ENCODE measurements at places on chromosomes 7 and 10. TPM values are rescaled to one million over a fixed set of nuclear protein-coding genes. Genes with fewer than 3 reads are reported as not detected.

DNA sequence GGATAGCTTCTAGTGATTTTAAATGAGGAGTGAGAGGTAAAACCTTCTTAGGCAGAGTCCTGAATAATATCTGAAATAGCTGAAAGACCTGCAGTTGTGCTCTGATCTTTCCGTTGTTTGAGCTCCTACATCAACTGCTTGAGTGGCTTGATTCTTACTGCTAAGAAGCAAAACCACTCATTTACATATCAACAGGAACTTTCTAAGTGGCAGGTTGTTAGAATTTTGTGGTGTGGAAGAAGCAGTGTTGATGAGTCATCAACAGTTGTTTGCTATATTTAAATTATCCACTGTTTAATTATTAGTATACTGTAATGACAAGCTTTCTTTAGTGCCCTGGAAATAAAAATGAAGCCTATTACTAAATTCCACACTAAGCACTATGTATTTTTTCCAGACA is 689.5 kb downstream of the DNAJB9 start:
- no peak for DNase-seq

DNA sequence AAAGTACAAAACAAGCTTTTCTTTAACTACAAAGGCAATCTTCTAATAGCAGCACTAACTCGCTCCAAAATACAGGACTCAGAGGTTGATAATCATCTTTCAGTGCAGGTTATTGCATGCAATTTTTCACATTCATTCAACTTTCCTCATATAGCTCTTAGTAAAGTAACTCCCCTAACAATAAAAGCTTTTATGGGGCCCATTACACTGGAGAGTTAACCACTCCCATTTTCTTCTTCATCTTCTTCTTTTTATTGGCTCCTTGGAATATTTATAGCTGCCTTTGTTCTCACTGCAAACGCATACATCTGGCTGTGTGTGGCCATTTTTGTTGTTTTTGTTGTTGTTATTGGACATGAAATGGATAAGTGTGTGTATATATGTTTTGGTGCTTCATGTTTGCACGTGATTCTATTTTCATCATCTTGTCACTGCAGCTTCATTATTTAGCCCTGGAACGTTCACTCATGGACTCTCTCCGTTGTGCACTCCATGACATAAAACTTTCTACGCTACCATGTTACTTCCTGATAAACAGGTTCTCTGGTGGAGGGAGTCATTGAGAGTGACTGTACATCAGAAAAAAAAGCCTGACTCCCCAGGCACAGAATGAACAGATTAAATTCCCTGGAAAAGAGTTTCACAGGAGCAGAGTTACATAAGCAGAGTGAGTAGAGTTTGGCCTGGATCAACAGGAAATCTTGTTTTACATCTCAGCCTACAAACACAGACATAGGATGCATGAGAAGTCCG is 236.4 kb upstream of the SP4 start:
- no peak for DNase-seq

DNA sequence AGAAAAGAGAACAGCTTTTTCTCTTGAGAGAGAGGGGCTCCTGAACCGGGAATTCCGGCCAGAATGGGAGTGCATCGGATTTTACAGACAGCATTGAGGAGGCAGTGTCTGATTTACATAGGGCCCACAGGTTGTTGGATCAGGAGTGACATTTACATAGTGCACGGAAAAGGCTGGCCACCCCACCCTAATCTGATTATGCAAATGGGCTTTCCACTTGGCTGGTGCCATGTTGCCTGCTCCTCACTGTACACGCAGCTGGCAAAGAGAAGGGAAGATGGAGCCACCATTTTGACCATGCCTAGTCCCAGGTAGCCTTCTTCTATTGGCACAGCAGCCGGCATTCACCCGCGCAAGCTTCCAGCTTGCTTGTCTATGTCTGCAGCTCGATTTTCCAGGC is 77.5 kb upstream of the FAM171A1 start:
- DNase-seq: no peak

DNA sequence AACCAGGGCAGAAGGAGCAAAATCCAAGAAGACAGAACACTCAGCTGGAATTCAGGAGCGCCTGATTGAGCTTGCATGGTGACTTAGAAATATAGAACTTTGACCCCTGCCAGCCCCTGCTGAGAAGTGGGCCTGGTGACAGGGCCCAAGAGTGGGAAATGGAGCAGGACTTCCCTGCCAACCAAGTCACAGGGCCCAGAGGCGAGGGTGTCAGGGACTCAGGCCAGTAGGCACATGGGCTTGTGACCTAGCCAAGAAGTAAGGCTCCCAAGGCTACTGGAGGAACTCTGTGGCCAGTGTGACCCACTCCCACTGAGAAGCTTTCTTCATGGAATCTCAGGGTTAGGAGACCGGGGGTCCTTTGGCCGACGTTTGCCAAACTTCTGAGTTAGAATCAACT is 31.9 kb downstream of the LRRC20 start:
- DNase-seq: no peak

DNA sequence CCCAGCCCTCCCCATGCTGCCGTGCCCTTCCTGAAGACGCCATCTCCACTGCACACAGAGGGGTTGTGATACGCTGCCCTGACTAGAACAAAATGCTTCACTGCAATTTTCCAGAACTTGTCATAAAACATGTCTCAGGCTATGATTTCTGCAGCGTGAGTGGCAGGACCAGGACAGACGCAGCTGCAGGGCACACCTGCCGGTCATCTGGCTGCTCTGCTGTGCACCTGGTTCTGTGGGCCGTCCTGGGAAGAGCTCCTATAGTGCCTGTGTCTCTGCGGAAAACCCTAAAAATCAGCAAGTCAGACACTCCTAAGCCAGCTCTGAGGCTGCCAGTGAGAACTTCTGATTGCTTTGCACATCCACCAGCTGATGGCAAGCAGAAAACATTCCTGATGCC is 39.7 kb upstream of the DIP2C start:
- DNase-seq: peak; percentile 22

GRCh38 chr7:158432369-158433341 is 155.0 kb downstream of the PTPRN2 start:
- peak; percentile 82 for DNase-seq

DNA sequence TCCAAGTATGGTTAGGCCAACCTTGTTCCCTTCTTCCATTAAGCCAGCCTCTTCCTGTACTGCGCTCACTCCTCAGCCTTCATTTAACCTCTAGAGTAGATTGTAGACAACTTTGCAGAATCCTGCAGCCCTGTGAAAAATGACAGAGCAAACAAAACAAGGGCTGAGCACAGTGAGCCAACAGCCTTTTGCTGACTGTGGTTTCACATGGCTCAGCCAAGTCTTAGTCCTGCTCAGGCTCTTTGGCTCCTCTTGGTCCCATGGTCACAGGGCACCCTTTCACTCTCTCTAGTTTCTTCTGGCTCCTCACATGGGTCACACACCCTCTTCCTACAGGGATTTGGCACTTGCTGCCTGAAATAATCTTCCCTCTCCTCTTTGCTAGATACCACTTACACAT is 900.3 kb downstream of the CCSER2 start:
- no peak for DNase-seq

DNA sequence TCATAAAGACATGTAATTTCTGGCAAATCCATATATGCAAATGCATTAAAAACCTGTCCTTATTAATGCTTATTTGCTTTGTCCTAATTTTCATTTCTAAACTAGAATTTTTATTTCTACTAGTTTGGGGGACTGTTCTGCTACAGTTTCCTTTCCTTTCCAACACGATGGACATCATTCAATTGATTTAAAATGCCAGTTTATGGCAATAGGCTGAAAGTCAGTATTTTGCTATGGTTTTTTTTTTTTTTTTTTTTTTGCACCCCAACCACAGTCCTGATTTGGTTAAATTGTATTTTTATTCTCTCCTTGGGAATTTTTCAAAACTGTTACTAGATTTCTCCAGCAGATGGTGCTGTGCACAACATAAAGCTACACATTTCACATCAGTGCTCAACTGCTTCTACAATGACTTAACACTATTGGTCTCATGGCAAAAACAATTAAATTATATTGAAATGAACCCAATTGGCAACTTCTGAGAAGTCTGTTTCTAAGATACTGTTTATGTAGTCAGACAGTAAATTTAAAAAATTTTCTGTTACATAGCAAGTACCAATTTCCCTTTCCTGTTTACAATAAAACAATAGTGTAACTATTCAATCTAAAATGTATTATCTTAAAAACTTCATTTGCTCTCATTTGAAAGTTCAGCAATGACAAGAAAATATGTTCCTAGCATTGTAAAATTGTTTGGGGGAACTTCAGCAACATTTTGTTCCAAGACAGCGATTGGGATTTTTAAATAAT is 193.8 kb upstream of the CCDC6 start:
- DNase-seq: no peak

GRCh38 chr10:10819206-10819856 is 198.3 kb upstream of the CELF2 start:
- no peak for DNase-seq

DNA sequence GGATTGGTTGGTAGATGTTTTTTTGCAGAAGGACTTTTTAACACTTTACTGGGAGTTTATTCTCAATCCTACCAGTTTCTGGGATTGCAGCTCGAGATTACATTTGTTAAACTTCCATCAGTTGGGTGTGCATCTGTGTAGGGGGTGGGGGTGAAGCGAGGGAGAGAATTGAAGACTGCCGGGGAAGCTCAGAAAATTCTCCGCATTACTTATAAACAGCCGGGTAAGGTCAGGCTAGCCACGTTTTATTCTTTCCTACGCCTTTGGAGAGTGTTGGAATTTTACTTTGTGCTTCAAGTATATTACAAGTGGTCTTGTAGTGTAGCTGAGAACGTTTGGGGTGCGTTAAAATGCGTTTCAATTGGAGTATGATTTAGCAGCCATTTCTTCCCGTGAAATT is 1.1 kb downstream of the PALS2 start:
- no peak for DNase-seq

DNA sequence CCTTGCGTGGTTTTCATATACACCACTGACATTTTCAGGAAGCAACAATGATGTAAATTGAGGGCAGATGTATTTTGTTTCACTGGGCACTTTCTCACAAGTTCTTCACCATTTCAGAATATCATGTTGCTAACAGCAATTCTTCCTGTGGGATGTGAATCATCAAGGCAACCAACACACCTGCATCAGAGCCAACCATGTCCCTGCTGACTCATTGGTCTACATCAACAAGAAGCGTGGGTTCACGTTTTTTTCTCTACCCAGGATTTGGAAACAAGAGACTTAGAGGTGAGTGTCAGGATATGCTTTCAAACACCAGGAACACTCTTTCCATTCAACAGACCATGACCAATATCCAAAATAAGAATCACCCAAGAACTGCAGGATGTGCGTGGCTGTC is 203.9 kb downstream of the TEX36 start:
- no peak for DNase-seq

- peak; percentile 22 for DNase-seq
Measured at GRCh38 chr7:155983176-155983815, 171.0 kb upstream of the SHH start.

- DNase-seq: no peak
Measured at GRCh38 chr10:107952649-107953556, 788.4 kb upstream of the SORCS1 start.

DNA sequence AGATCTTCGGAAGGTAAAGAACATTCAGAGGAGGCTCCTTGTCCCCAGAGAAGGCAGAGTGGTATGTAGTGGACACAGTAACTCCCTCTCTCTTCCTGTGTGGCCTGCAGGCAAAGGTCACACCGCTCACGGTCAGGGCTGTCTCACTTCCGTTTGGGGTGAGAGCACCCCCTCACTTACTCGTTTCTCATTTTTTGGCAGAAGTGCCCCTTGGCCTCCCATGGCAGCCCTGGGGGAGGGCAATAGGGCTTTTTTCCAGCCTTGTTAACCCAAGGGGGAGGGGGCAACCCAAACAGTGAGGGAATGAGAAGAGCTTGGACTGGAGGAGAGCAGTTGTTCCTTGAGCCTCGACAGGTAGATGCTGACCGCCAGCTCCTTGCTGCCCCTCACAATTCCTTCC is 31.8 kb upstream of the SRGN start:
- DNase-seq: no peak

- no peak for DNase-seq
Measured at GRCh38 chr7:105016709-105017656, 3.0 kb downstream of the KMT2E start.

GRCh38 chr10:65898055-65898454 is 1027.8 kb upstream of the LRRTM3 start:
- DNase-seq: no peak

DNA sequence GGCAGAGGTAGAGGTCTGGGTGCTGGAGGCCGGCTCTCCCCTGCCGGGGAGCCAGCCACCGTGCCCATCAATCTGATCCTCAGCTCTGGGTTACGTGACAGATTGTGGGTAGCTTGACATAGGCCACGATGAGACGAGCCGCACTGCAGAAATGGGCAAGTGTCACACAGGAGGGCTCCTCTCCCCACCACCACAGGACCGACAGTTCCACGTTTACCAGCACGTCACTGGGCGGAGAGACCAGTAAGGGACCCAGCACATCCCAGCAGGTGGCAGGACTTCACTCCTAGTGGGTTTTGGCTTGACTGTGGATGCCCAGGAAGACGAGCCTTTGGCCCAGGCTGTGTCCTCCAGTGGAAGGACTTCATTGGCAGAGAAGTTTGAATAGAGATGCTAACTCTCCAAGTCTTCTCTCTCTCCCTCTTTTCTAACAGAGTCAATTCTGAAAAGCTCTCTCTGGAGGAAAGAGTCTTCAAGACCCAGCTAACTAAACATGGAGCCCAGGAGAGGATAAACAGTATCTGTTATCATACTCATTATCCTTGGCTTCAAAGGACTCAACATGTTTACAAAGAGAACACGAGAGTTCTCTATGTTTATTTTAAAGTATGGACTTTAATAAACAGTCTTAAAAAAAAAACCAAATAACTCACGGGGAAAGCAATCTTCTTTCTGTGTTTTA is 129.3 kb upstream of the JCAD start:
- DNase-seq: no peak

GRCh38 chr10:67770537-67770936 is 67.5 kb downstream of the DNAJC12 start:
- DNase-seq: no peak

- DNase-seq: no peak
Measured at GRCh38 chr7:120307991-120308545, 35.1 kb downstream of the KCND2 start.

MAPK8 gene
- 49.3 TPM for total RNA-seq

SFRP5 gene
- total RNA-seq: 0.81 TPM

TMEM213 gene
- total RNA-seq: not detected

DNAJC1 gene
- total RNA-seq: 31.9 TPM

CLDN12 gene
- 28.5 TPM for total RNA-seq

ITGA8 gene
- 58.6 TPM for total RNA-seq

BMS1 gene
- total RNA-seq: 19.2 TPM

SPDYE6 gene
- not detected for total RNA-seq
